ENCODE measurements at places on chromosomes 2 and 18. TPM values are rescaled to one million over a fixed set of nuclear protein-coding genes. Genes with fewer than 3 reads are reported as not detected.

DNA sequence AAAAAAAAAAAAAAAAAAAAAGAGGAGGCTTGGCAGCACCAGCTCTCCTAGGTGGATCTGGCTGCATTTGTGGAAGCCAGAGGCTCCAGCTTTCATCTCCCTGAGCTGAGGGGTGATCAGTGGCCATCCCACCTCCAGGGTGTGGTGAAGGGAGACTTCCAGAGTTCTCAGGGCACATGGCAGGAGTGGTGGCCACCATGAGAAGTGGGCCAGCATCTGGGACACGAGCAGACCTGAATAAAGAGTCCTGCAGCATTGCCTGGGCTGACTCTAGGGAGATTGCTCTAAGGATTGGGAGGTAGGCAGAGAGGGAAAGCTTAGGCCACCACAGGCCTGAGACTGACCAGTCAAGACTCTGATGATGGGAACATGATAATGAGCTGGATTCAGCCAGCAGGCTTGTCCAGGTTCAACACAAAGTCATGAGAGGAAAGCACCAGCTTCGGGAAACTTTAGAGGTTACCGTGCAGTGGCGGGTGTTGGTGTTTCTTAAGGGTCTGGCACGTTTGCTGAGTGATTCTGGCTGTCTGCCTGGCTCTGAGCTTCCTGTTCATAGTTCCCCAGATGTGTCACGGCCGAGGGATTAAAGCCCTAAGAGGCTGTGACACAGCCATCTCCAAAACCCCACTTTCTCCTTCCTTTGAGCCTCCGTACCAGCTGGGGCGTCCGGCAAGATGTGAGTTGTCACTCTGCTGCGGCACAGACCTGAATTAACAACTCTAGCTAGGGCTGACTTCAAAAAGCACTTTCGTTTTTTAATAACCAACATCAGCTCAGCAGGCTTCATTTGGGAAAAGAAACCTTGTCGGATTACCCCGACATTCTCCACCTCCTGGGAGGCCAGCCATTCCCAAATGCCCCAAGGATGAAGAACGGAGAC is 38.3 kb upstream of the IL1R1 start:
- H3K27me3 ChIP-seq = no peaks in the 10 kb centered on the region
- H3K4me1 ChIP-seq = no peaks in the 10 kb centered on the region
- H3K27ac ChIP-seq = no peak overlapping the region

- peak overlapping the region; percentile 1 for H3K27ac ChIP-seq
- H3K4me1 ChIP-seq = peaks cover 49% of the 10 kb centered on the region
- no peaks in the 10 kb centered on the region for H3K36me3 ChIP-seq
- peaks cover 2% of the 10 kb centered on the region for H3K27me3 ChIP-seq
- DNase-seq = peak; percentile 46
Measured at GRCh38 chr2:100981011-100981410, 21.1 kb upstream of the RPL31 start.

GRCh38 chr2:186255823-186256222 is 230.2 kb upstream of the ZC3H15 start:
- H3K27me3 ChIP-seq = no peaks in the 10 kb centered on the region
- no peak for DNase-seq
- H3K36me3 ChIP-seq = no peaks in the 10 kb centered on the region
- H3K27ac ChIP-seq = no peak overlapping the region

GRCh38 chr18:77008576-77009315 is 123.8 kb downstream of the MBP start:
- no peak overlapping the region for H3K27ac ChIP-seq
- no peaks in the 10 kb centered on the region for H3K27me3 ChIP-seq
- no peak for DNase-seq
- no peak overlapping the region for H3K4me3 ChIP-seq
- no peaks in the 10 kb centered on the region for H3K36me3 ChIP-seq
- H3K4me1 ChIP-seq = peaks cover 39% of the 10 kb centered on the region

The GPR45 gene
- total RNA-seq = 0.30 TPM

The CDH2 gene
- total RNA-seq = 234 TPM

The DYNAP gene
- not detected for total RNA-seq

Measured in neural crest cell (in vitro differentiated cells).